ENCODE measurements at places on chromosomes 16 and 17.

- no peak for DNase-seq
Measured at GRCh38 chr16:28607116-28607623, 2.7 kb downstream of the SULT1A1 start.

DNA sequence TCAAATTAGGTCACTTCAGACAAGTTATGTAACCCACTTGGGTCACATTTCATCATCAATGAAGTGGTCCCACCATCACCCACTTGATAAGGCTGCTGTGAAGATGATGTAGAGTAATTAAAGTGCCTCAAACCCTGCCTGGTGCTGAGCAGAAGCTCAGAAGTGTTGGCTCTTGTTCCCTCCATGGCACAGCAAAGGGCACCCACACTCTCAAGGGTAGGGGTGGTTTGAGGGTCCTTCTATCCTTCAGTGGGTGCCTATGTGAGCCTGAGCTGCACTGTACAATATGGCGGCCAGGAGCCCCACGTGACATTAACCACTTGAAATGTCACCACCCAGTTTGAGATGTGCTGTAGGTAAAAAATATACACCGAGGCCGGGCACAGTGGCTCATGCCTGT, 71.5 kb downstream of the CYTH1 start:
- DNase-seq = no peak

DNA sequence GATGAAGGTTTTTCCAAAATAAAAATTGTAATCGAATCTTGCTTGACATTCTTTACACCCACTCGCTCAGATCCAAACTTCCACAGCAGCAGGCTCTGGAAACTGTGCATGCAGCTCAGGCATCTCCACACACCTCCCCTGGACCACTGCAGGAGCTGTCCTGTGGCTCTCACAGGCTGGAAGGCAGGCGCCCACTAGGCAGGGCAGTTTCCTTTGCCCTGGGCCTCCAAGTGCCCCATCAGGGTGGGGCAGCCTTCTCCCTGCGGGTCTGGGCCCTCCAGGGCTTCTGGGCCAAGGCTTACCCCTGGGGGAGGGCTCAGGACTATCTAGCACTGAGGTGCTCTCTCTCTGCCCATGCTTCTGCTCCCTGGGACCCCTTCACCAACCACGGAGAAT, 114.5 kb upstream of the RPL38 start:
- DNase-seq = no peak

DNA sequence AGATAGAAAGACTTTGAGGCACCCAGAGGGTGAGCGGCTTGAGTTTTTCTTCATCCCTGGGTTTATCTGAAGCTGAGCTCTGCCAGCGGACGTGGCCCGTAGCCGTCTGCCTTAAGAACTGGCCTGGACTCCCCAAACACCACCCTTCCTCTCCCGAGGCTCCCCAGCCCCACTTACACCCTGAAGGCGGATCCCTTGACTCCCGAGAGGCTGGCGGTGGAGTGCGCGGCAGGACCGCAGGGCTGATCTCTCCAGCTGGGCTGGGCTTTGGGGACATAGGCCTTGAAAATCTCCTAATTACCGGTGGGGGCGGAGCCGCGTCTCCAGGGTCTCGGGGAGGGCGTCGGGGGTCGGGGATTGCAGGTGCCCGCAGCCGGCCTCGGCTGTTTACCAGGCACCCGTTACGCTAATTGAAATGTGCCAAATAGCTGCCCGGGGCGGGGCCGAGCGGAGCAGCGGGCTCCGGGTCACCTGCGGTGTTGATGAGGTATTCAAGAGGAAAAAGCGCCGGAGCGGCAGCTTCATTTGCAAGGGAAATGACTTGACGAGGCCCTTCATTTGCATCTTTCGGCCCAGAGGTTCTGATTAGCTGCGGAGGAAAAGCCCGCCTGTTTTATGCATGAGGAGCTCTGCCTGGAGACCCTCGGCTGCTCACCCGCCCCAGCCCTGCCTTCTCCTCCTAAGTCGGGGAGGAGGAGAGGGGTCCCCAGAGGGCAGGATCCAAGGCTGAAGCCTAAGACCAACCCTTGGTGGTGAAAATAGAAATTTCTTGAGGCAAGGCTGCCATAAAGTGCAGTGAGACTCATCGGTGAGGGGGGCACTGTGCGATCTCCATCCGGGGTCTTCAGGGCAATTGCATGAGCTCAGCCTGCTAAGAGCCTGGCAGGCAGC, 100.7 kb downstream of the MGAT5B start:
- peak; percentile 99 for DNase-seq

DNA sequence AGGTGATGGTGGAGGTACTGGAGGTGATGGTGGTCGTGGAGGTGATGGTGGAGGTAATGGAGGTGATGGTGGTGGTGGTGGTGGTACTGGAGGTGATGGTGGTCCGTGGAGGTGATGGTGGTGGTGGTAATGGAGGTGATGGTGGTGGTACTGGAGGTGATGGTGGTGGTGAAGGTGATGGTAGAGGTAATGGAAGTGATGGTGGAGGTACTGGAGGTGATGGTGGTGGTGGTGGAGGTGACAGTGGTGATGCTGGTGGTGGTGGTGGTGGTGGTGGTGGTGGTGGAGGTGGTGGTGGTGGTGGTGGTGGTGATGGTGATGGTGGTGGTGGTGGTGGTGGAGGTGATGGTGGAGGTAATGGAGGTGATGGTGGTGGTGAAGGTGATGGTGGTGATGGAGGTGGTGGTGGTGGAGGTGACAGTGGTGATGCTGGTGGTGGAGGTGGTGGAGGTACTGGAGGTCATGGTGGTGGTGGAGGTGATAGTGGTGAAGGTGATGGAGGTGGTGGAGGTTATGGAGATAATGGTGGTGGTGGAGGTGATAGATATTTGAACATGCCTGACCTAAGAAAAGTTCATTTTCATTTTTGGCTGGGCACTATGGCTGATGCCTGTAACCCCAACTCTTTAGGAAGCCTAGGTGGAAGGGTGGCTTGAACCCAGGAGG, 55.0 kb downstream of the RNF213 start:
- DNase-seq = no peak

- no peak for DNase-seq
Measured at GRCh38 chr17:40457964-40458791, 14.9 kb downstream of the IGFBP4 start.

DNA sequence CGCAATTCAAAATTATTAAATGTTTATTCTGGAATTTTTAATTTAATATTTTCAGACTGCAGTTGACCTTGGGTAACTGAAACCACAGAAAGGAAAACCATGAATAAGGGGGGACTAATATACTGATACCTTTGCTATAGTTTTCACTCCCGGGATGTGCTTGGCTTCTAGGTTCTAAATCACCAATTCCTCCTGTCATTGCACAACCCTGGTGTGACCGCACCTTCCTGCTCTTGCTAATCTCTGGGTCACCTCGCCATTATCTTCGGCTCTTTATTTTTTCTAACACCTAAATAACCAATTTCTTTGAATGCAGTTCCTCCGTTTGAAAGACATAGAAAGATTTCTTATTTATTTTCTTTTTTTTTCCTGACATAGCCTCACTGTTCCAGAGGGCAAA, 634.5 kb upstream of the GOT2 start:
- no peak for DNase-seq

DNA sequence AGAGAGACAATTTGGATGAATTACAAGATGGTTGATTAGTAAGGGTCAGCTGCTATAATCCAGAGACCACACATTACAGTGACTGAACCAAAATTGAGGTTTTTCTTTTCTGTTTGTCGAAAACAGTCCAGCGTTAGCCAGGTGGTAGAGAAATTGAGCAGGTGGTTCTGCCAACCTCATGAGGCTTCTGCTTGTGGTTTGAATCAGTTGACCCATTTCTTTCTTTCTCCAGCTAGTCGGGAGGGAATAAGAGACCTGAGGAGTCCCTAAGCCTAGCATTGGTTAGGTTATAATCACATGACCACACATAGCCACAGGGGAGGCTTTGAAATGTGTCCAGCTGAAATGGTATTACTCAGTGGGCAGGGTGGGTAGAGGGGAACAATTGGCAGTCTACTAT, 504.6 kb downstream of the HS3ST4 start:
- no peak for DNase-seq

GRCh38 chr17:3905017-3905520, 11.2 kb downstream of the P2RX1 start:
- no peak for DNase-seq

DNA sequence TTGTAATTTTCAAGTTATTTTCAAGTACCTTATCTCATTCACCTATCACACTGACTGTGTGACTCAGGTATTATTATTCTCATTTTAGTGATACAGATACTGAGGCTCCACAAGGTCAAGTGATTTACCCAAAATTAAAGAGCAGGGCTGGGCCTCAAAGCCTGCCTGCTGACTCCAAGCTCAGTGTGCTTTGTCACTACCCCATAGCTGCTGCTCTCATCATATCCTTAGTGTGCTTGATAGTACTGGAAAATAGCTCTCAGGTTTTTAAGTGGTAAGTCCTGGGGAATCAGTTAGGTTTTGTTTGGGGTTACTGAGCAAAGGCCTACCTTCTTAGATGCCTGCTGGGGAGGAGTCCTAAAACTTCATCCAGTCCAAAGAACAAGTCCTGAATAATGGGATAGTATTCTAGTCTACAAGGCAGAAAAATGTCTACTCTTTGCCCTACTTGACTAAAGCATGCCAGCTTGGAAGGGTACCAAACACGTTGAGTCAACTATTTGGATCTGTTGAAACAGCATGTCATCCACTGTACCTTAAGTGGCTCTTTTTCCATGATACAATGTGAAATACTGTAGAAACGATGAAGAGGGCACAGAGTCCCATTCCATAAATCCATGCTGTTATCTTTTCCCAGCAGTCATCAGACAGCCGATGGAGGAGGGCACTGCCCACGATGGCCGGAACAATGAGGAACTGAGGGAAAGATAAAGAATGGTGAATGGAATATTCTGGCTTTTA, 10.7 kb downstream of the MMD start:
- DNase-seq = no peak

- DNase-seq = no peak
Measured at GRCh38 chr17:49687878-49688491, 10.1 kb upstream of the SPOP start.

DNA sequence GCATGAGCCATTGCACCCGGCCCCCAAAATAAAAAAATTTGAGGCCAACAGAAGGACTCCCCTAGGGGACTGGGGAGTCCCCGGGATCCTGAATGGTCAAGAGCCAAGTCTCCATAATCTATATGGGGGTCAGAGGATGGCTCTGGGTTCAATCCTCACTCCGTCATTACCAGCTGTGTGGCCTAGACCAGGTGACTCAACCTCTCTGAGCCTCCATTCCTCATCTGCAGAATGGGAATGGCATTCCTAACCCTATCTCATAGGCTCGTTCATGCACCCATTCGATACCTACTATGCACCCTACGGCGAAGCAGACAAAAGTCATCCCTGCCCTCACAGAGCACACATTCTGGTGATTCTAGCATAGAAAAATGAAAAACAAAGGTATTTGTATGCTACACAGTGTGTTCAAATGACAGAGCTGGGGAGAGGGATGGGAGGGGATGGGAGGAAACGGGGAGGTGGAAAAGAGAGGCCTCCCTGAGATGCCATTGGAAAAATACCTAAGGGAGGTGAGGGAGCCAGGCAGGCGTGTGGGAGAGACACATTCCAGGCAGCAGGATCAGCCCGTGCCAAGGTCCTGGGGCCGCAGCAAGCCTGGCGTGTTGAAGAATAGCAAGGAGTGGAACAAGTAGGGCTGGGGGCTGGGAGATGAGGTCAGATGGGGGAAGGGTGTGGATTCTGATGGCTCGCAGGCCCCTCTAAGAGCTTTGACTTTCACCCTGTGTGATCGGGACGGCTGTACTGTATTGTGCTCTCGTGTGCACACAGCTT, 71.2 kb downstream of the RMI2 start:
- DNase-seq = no peak

DNA sequence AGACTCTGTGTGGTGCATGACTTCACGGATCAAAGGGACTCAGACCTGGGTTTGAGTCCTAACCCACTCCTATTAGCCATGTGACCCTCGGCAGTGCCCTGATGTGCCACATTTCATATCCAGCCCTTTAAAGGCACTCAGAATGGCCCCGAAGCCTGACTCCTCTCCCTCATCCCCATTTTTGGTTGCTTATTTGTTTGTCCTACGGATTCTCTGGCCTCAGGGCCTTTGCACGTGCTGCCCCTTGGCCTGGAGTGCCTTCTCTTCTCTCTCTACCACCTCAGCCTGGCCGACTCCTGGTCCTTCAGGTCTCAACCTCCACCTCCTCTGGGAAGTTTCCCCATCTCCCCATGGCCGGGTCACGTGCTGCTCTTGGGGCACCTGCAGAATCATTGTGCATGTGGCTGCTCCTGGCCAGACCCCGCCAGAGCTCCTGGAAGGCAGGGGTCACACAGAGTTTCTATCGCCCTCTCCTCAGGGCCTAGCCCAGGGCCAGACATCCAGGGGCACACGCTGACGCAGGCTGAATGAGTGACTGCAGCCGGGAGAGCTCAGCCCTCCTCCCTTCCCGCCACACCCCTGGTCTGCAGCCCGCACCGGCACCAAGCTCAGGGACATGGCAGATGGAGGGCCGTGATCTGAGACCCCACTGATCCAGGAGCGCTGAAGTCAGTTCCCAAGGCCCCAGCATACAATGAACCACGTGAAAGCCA, 22.0 kb upstream of the CIBAR2 start:
- no peak for DNase-seq

- no peak for DNase-seq
Measured at GRCh38 chr16:21324267-21324666, 46.2 kb upstream of the CRYM start.

GRCh38 chr16:56944954-56945839, 13.3 kb downstream of the HERPUD1 start:
- no peak for DNase-seq

DNA sequence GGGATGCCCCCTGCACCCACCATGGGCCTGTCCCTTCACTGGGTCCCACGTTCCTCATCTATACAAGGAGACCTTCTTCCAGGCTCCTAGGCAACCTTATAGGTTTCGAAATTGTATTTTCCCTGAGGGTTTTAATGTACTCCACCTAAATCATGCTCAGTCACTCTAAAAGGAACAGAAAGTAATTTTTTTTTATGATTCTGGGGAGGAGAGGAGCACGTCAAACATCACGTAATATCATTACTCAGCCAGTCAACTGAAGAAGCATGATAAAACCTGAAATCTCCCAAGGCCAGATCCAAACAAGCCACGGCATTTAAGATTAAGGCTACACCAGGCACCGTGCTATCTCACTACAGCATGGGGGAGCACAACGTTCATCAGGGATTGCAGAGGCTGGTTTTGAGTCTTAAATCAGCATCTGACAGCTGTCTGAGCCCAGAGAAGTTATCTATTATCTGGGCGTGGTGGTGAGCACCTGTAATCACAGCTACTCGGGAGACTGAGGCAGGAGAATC, 3.9 kb upstream of the TMEM114 start:
- DNase-seq = no peak
